Ovary (tissue), 10 donors: ENCODE measurements at places on chromosomes 11 and 22. TPM values are rescaled to one million over a fixed set of nuclear protein-coding genes. Genes with fewer than 3 reads are reported as not detected.
A peak's percentile ranks its signal among the peaks of the same experiment; 100 is the strongest.

GRCh38 chr11:106763501-106763900, 254.8 kb downstream of the GUCY1A2 start:
- no peak for DNase-seq

DNA sequence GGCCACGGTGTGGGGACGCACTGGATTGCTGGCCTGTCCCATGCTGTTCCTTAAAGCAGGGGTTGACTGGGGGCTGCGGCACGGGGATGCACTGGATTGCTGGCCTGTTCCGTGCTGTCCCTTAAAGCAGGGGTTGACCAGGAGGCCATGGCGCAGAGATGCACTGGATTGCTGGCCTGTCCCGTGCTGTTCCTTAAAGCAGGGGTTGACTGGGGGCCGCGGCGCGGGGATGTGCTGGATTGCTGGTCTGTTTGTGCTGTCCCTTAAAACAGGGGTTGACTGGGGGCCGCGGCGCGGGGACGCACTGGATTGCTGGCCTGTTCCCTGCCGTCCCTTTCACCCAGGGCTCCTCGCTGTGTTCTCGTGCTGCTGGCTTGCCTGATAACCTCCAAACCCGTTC, 383.4 kb downstream of the TBC1D22A start:
- DNase-seq, result no peak

GRCh38 chr11:62611705-62612365, 740 bp downstream of the EML3 start:
- DNase-seq, result peak; percentile 75

DNA sequence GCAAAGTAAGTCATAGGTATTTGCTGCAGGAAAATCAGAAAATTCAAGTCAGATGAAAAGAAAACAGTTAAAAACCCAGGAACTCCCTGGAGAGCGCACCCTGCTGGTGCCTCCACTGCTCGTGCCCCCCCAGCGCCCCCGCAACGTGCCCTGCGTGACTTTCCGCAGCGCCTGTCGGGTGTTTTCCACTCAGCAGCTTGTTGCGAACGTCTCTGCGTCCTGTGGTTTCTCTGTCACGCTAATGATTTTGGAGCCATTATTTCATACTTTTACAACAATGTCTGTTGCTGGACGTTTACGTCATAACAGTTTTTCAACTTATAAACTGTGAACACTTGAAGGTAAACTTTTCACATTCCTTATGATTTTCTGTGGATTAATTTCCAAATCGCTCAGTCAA, 5.0 kb downstream of the CRELD2 start:
- no peak for DNase-seq

DNA sequence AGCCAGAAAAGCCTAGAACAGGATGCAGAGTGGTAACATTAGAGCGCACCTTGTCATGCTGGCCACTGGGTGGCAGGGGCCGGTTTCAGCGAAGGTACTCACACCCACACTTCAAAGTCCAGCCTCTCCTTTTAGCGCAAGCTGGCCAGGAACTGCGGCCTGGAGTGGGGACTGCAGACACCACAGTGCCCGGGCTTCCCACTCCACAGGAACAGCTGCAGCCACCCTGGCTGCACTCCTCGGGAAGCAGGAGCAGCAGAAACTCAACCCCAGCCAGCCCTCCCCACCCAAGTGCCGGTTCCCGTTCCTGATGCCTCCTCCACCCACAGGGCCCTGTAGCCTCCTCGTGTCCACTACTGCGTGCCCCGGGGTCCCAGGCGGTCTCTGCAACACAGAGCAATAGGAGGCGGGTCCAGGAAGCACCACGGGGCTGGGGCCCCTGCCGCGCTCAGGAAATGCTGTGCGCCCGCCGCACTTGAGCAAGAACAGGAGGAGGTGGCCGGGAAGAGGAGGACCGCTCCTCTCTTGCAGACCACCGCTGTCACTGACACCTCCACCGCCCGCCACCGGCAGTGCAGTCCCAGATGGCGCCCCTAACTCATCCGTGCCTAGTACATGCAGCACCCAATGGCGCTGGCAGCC, 2.2 kb downstream of the RFPL2 start:
- DNase-seq, result no peak

GRCh38 chr11:32830413-32830738, 649 bp downstream of the PRRG4 start:
- no peak for DNase-seq

DNA sequence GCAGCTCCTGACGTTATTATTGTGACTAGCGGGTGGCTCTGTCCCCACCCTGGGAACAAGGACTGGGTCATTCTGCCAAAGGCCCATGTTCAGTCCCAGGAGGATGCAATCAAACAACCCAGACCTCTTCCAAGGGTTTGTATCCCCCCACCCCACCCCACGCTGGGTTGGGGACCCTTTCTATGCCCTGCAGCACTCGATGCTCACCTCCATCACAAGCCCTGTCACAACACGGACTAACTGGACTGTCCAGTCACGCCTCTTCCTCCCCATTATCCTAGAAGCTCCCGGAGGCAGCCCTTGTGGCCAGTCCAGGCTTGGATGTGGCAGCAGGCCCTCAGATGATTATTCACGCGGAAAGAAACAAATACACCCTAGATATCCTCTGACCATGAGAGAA, 3.7 kb downstream of the SHANK2 start:
- no peak for DNase-seq

Gene LRRC74B
- polyA plus RNA-seq, result 0.03 TPM

DNA sequence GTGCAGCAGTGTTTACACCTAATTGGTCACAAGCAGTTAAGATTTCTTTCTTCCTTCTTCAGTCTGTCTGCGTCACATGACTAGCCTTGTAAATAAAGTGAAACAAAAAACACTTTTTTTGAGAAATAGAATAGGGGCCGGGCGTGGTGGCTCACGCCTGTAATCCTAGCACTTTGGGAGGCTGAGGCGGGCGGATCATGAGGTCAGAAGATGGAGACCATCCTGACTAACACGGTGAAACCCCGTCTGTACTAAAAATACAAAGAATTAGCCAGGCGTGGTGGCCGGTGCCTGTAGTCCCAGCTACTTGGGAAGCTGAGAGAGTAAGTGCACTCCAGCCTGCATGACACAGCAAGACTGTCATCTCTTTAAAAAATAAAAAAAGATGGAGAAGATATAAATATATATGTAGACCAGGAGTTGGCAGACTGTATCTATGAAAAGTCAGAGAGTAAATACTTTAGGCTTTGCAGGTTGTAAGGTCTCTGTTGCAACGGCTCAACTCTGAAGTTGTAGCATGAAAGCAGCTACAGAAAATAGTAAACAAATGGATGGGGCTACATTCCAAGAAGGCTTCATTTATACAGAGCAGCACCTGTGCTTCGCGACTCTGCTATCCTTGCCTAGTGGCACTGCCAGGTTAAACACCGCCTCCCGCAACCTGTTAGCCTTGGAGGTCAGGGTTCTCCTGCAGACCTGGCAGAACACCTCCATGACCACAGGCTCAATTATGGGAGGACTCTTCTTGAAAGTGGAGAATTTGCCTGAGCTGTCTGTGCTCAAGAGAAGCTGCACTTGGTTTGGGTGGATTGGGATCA, 55.9 kb downstream of the PPP6R2 start:
- DNase-seq, result no peak
